ENCODE measurements at places on chromosomes 12 and 14.

DNA sequence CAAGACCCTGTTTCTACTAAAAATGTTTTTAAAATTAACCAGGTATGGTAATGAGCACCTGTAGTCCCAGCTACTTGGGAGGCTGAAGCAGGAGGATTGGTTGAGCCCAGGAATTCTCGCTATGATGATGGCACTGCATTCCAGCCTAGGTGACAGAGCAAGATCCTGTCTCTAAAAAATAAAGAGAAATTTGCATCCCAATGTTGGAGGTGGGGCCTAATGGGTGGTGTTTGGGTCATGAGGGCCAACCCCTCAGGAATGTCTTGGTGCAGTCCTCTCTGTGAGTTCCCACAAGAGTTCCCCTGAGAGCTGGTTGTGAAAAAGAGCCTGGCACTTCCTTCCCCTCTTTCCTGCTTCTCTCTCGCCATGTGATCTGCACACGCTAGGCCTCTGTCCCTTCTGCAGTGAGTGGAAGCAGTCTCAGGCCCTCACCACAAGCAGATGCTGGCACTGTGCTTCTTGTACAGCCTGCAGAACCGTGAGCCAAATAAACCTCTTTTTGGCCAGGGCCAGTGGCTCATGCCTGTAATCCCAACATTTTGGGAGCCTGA, 11.3 kb downstream of the ACOT6 start:
- no peak for DNase-seq

GRCh38 chr12:116547955-116548501, 11.2 kb upstream of the MAP1LC3B2 start:
- no peak for DNase-seq

GRCh38 chr12:100567945-100568344, 5.5 kb upstream of the GAS2L3 start:
- no peak for DNase-seq

GRCh38 chr12:62651138-62651537, 184.5 kb downstream of the MON2 start:
- no peak for DNase-seq

- DNase-seq: no peak
Measured at GRCh38 chr12:104793285-104793684, 164.8 kb downstream of the SLC41A2 start.

GRCh38 chr12:5456906-5457305, 25.0 kb downstream of the NTF3 start:
- DNase-seq: no peak

- no peak for DNase-seq
Measured at GRCh38 chr14:56243110-56243509, 124.9 kb downstream of the PELI2 start.

- no peak for DNase-seq
Measured at GRCh38 chr14:63345826-63346225, 27.1 kb upstream of the GPHB5 start.
